ENCODE measurements at places on chromosomes 13 and 19.
A peak's percentile ranks its signal among the peaks of the same experiment; 100 is the strongest.

DNA sequence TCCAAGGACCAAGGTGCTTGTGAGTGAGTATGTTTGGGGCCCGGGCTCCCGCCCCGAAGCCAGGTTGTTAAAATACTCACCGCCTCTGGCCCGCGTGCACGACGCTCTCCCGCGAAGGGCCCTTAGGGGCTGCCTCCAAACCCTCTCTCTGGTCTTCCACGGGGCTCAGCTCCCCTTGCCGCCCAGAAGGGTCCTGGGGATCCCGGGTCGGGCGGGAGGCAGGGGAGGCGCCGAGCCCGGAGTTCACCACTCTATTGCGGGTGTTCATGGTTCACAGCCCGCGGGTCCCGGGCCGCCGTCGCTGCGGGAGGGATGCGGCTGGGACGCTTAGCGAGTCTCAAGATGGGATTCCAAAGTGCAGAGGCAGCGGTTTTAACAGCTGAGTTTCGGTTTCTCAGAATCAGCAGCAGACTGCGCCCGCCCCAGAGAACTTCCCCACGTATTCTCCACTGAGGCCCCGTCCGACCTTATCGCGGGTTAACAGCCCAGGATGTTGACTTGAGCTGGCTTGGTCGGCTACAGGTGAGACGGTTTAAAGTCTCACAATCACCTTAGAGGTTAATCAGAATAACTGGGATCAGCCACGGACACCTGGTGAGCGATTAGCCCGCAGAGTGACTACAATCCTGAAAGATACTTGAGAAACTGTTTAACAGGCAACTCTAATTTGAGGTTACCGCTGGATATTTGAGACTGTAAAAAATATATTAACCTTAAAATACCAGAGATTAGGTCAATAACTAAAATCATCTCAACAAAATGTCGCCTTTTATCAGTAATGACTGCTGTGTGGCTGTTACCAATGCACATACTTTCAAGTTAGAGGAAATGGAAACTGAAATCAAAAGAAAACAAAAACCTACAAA lies at the start of gene EPSTI1:
Gene EPSTI1, minus strand, starts transcription at position 344 of the 866 bp plus-strand sequence. Its CDS starts 76 bp downstream, at position 268.
- DNase-seq = peak; percentile 29

DNA sequence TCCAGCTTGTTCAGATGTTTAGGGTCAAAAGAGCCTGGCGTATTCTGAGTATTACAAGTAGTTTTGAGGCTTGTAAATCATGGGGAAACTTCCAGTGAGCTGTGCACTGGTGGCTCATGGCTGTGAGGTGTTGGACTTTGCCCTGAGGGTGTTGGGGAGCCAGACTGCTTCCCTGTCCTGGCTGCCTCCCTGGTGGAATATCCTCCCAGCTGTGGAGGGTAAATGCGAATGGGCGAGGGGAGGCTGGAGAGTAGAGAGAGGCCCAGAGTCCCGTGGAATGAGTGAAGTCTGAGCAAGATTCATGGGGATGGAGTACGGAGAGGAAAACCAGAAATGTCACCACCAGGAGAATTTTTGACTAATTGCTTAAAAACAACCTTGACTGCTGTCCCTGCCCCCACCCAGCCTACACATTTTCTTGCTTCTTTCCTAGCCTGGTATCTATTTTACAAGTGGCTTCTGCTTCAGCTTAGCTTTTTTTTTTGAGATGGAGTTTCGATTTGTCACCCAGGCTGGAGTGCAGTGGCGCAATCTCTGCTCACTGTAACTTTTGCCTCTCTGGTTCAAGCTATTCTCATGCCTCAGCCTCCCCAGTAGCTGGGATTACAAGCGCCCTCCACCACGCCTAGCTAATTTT lies 3.7 kb downstream of the SNRPA start:
- peak; percentile 45 for DNase-seq

GRCh38 chr13:52849291-52850071 lies 1.0 kb upstream of the PCDH8 start:
- DNase-seq = no peak

DNA sequence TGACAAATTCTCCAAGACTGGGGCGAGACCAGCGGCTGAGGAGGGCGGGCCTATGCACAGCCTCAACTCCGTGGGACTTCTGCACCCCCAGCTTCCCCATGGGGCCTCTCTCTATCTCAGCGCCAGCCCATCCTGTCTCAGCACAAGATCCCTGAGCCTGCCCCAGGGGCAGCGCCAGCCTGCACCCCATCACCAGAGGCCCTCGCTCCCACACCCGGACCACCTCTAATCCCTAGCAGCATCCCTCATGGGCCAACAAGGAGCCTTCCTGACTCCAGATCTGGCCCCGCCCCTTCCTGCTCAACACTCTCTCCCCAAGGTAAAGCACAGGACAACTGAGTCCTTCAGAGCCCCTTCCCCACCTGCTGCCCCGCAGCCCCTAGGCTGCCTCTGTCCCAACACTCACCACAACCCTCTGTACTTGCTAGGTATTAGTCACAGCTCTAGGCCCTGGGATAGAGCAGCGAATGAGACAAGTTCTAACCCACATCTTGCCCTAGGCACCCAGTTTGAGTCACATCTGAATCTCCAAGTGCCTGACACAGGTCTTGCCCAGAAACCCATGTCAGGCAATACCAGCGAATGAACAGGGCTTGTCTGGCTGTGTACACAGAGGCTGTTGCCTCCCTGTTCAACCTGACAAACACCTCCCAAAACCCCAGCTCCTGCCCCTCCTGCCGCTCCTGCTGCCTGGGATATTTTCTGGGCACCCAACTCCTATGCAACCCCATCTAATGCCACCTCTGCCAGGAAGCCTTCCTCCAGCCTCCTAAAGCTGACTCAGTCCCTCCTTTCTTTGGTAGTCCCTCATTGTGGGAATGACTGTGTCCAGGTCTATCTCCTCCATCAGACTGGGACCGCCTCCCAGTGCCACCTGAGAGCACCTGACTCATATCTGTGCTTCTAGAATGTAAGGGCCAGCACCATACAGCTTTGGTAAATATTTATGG lies 18.6 kb downstream of the GRIK5 start:
- DNase-seq = peak; percentile 28

DNA sequence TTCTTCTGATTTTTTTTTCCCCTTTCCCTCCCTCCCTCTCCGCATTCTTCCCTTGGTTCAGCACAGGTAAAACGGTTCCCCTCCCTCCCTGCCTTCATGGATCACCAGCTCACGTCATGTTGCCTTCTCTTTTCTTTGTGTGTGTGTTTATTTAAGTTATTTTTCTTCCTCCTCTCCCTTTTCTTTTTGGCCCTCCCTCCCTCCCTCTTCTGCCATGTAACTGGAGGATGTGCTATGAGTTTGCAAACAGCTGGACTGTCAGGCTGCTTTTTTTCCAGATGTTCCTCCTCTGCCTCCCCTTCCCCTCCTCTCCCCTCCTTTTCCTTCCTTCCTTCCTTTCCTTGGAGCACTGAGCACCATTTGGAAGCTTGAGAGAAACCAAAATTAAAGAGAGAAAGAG lies 2.0 kb downstream of the LENG9 start:
- no peak for DNase-seq

DNA sequence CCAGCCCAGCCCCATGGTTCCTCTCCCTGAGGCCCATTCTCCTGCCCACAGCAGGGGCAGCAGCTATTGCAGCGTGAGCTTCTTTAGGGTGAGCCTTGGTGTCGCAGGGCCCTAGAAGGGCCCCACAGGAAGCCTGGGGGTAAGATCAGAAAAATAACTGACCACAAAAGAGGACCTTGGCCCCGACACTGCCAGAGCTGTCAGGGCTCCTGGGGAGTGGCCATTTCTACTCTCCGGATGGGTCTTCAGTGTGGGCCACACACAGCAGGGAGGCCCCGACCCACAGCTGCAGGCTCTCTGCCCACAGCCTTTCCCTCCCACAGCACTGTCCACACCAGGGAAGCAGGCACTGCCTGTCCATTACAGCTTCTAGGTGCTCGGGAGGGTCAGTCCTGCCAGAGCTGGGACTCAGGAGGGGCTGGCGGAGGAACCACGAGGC lies 3.5 kb upstream of the SIGLEC8 start:
- no peak for DNase-seq

- DNase-seq = no peak
Observed at GRCh38 chr19:45078390-45079062, 534 bp upstream of the GEMIN7 start.

DNA sequence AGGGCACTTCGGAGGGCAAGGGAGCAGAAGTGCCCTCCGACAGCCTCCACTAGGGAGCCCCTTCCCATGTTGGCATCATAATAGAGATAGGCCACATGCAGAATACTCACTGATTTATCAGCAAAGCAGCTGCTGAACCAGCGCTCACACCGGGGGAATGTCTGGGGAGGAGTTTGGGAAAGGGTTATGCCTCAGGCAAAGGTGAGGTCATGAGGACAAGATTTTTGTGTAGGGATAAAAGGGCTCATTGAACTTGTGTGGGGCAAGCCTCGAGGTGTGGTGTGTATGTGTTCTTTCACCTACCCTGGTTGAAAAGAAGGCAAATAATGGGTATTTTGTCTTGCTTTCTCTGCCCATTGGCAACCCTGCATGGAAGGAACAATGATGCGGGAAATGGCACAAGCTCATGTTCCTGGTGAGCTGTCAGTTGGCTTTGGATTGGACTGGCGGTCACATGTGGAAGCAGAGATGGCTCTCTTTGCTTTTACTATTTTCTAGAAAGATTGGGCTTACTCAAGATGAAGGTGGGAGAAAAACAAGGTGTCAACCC lies 39.1 kb upstream of the SLC7A9 start:
- DNase-seq = no peak

GRCh38 chr19:43699506-43700394 lies 16.1 kb upstream of the IRGC start:
- no peak for DNase-seq

GRCh38 chr13:85729296-85729695 lies 69.9 kb downstream of the SLITRK6 start:
- DNase-seq = no peak

- peak; percentile 7 for DNase-seq
Observed at GRCh38 chr19:55005684-55006488, 32.2 kb downstream of the GP6 start.

- DNase-seq = no peak
Observed at GRCh38 chr19:42531313-42531712, 3.0 kb upstream of the CEACAM1 start.

GRCh38 chr19:10686661-10687517 lies 14.3 kb upstream of the QTRT1 start:
- DNase-seq = no peak

DNA sequence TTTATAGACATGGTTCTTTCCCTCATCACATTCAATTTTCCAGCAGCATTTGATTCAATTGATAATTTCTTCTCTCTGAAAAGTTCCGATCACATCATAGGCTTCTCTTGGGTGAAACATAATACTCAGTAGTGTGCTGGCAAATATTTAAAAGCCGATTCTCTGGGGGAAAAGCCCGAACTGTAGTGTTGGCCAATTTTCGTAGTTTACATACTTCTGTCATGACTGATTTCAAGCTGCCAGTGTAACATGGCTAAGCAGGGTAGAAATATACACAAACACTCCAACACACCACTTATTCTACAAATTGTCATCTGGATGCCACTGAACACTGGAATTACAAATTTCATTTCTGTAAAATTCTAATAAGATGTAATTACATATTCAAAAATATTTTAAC lies 56.1 kb upstream of the FREM2 start:
- DNase-seq = no peak

DNA sequence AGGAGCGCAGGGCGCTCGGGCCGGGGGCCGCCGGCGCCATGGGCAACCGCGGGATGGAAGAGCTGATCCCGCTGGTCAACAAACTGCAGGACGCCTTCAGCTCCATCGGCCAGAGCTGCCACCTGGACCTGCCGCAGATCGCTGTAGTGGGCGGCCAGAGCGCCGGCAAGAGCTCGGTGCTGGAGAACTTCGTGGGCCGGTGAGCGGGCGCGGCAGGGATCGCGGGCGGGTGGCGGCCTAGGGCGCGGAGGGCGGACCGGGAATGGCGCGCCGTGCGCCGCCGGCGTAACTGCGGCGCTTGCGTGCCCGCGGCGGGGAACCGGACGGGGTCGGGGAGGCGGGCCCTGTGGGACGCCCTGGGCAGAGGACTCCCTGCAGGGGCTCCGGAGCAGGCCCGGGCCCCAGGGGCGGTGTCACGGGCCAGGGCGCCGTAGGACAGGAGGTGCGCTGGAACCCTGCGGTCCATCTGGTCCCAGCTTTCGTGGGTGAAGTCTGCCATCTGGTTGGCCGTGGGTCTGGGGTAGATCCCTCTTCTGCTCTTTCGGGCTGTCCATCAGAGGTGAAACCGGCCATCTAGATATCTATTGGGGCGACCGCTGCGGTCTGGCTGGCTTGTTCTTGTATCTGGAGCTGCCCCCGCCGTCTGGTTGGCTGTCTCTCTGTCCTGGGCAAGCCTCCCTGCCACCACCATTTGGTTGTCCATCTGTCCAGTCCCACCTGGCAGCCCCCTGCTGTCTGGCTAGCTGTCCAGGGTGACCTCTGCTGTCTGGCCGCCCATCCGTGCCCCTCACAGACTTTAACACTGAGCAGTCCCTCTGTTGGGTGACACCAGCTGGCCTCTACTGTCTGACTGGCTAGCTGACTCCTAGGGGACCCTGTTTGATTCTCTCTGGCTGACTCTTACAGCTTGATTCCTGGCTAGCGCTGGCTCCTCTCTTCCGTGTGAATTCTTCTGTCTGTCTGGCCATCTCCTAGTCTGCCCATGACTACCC lies 622 bp downstream of the DNM2 start:
- DNase-seq = no peak

DNA sequence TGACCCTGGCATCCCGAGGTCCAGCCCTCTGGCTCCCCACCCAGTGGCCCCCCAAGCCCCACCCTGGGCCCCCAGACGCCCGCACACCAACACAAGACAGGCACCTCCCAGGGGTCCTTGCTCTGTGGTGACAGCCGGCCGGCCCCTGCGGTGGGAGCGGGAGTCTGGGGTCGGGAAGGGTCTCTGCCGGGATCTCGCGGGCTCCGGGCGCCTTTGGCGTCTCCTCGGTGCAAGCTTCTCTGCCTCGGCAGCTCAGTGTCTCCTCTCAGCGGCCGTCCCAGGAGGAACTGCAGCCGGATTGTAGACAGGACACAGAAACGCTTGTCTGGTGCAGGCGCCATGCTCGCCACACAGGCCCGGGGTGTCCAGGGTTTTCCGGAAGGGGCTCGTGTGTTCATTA lies 43.7 kb downstream of the TMEM255B start:
- no peak for DNase-seq

- DNase-seq = no peak
Observed at GRCh38 chr13:73273745-73274144, 214.9 kb downstream of the KLF5 start.

DNA sequence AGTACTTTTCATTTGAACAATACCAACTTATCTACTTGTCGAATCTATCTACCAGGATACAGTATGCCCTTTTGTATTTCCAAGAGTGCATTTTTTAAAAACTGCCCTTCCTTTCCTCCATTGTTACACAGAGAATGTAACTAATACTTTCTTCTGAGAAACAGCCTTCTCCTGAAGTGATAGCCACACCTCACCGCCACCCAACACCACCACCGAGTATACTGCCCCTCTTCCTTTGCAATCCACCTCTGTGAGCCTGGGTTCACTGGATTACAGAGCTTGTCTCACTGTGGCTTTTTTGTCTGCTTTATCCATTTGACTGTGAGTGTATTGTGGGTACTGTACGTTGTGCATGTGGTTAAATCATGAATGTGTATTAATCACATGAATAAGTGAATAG lies 305.4 kb downstream of the KLF12 start:
- no peak for DNase-seq

- peak; percentile 69 for DNase-seq
Observed at GRCh38 chr19:50333737-50334617, 4.8 kb upstream of the KCNC3 start.

Data from stimulated activated CD4-positive, alpha-beta T cell treated with anti-CD3 and anti-CD28 coated beads, Interleukin-1b, Interleukin-23, amount 100 ng/mL, for 24 hours (primary cell).